ENCODE measurements at places on chromosomes 6 and 20. TPM values are rescaled to one million over a fixed set of nuclear protein-coding genes. Genes with fewer than 3 reads are reported as not detected.

CDH26 gene
- total RNA-seq, result 1.6 TPM

MAS1 gene
- total RNA-seq, result not detected

NKAIN2 gene
- 1.8 TPM for total RNA-seq

MOG gene
- not detected for total RNA-seq

CD93 gene
- 64.9 TPM for total RNA-seq

EEF1A2 gene
- 4.8 TPM for total RNA-seq

SLC17A2 gene
- total RNA-seq, result not detected

GPX5 gene
- not detected for total RNA-seq

MUC21 gene
- not detected for total RNA-seq

MYMX gene
- 3.4 TPM for total RNA-seq

ABHD12 gene
- total RNA-seq, result 26.9 TPM

ZSCAN31 gene
- total RNA-seq, result 19.3 TPM

Measured in breast epithelium (tissue), 4 donors.